Hematopoietic multipotent progenitor cell treated with erythropoietin and hydrocortisone succinate and interleukin-3 and kit ligand, for 15 days (in vitro differentiated cells): ENCODE measurements at places on chromosomes 3 and 15.

GRCh38 chr3:136069933-136070332 lies 104.4 kb downstream of the PPP2R3A start:
- no peak for DNase-seq

GRCh38 chr3:122782804-122783203 lies 10.8 kb downstream of the HSPBAP1 start:
- no peak for DNase-seq

- DNase-seq = no peak
Observed at GRCh38 chr3:72299321-72299802, 514.4 kb upstream of the PROK2 start.

DNA sequence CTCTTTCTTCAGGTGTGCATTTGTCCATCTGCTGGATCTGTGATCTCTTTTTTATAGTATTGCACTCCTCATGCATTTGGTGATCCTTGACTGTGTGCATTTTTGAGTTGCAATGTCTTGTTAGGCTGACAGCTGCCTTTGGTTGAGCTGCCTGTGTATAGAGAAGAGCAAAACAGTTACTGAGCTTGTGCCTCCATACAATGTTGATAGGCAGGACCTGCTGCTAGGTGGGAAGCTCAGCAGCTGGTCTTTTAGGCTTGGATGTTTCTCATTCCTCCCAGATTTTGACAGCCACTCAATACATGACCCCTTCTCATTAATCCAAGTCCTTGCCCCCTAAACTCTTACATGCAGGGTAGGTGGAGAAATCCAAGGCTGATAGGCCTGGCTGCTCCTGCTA lies 74.8 kb upstream of the PIAS1 start:
- no peak for DNase-seq

DNA sequence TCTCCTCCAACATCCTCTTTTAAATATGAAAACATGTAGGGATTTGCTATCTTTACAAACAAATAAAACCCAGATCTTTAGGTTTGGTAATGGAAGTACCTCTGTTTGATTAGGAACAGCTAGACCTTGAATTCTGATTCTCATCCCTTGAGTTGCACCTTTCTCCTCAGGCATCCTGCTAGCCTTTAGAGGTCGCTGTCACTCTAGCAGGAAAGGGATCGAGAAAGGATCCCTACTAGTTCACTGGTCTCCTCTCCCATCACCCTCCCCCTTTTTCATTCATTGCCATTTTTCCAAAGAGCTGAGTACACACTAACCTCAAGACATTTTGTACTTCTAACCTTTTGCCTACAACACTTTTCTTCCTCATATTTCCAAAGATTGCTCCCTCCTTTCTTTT lies 569.8 kb downstream of the RBMS3 start:
- DNase-seq = no peak

DNA sequence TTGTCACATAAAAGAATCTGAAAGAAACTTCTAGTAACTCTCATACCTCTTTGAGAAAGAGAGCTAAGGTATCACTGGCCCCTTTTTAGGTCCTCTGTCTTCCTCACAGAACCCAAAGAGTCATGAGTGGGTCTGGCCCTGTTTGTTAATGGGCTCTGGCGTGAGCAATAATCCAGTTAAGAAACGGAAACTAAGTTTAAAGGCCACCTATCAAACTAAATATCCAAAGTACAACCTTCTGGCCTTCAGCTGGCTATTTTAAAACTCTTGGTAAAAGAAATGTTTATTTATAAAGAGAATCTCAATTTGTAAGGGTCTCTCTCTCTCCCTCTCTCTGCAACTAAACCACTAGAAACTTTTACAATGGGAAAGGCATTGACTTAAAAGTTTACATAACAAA lies 71.0 kb upstream of the STRIT1 start:
- no peak for DNase-seq

DNA sequence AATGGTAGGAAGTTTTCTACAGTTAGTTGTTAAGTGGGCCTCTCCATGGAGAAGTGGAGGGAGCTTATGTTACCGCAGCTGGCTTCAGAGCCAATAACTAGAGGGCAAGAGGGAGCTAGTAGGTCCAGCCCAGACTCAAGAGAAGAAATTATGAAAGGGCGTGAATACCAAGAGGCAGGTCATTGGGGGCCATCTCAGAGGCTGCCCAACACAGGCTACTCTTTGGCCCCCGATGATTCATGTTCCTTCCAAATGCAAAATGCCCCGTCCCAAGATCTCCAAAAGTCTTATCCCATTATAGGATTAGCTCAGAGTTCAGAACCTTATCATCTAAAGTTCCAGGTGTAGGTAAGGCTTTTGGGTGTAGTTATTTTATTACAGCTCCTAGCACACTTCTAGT lies 94.5 kb downstream of the FNDC3B start:
- DNase-seq = no peak

GRCh38 chr3:18656410-18656809 lies 231.3 kb upstream of the SATB1 start:
- no peak for DNase-seq

- no peak for DNase-seq
Observed at GRCh38 chr15:73570355-73571032, 62.7 kb downstream of the NPTN start.

DNA sequence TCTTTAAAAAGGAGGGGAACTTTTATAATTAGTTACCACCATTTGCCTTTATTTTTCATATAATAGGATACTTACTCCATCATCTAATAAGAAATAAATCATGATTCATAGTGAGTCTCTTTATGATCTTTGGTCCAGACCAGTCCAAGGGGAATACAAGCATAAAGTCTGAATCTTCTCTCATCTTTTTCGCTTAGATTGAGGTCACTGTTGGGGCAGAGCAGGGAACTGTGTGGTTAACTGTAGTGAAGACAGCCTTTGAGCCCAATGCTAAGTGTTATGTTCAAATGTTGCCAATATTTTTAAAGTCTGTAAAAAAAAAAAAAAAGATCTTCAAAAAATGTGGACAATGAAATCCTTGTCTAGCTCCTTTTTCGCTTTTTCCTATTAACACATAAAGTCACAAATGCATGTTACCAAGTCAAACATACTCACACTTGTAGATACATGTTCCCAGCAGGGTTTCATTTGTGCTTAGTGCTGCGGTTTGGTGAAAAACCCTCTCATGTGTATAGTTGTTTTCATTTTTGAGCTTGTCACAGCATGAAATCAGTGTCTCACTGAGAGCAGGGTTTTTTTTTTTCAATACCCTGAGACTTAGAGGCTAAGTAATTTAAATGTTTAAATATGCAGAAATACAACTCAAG lies 72.1 kb downstream of the EPHA3 start:
- DNase-seq = no peak

DNA sequence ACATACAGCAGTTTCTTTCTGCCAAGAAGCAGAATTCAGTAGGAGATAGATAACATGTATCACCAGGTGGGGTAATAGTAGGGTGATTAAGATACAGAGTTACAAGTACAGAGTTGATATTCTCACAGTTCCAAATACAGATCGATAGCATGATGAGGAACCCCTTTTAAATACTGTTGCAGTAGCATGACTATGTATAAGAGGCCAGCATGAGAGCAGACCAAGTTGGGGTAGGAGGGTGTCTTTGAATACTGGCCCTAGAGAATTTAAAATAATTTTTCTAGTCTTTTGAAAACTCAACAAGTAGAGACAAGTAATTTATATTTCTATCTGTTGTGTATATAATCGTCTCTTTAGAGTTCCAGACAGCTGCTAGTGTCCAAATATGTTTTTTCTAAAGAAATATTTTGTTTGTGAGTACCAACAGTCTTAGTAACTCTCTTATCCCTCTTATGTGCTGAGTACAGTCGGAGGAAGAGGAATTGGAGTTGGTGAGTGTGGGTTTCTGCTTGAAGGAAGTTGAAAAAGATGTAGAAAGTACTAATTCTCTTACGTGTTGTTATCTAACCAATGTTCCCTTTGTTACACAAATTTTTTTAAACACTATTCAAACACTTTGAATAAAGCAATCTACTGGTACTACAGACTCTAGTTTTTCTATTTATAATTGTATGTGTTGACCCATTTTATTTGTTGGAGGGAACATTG lies 30.2 kb downstream of the LYSMD4 start:
- DNase-seq = no peak

DNA sequence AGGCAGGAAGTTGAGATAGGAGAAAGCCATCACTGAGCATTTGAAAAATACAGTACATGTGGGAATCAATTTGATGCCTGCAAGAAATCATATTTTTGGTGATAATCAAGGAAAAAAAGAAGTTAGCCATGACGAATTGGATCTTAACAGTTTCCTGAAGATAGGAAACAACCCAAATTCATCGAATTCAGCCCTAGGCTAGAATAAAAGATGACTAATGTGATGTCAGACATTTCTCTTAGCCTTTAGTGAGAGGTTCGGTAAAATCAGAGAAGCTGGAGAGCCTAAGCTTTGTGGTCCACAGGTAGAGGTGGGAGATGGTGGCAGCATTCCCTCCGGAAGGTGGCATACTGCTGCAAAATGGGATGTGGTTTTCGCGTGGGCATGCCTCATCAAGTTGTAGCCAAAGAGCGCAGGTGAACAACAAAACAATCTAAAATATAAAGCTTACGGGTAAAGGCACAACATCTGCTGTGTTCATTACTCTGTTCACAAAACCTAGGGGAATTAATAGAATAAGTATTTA lies 144.1 kb upstream of the ALCAM start:
- no peak for DNase-seq

DNA sequence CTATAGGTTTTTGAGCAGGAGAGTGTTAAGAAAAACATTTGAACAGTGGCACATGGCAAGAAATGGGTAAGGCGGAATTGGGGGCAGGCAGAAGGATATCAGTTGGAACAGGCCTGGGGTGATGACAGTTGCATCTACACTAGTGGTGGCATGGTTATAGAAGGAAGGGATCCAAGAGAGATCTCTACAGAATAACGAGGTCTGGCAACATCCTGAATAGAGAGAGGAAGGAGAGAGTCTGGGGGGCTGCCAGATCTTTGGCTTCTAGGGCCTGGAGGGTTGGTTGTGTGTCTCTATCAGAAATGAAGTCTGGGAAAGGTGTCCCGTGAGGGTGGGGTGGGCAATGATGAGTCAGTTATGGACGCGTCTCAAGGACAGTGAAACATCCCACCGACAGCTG lies 26.3 kb downstream of the FSTL1 start:
- no peak for DNase-seq

DNA sequence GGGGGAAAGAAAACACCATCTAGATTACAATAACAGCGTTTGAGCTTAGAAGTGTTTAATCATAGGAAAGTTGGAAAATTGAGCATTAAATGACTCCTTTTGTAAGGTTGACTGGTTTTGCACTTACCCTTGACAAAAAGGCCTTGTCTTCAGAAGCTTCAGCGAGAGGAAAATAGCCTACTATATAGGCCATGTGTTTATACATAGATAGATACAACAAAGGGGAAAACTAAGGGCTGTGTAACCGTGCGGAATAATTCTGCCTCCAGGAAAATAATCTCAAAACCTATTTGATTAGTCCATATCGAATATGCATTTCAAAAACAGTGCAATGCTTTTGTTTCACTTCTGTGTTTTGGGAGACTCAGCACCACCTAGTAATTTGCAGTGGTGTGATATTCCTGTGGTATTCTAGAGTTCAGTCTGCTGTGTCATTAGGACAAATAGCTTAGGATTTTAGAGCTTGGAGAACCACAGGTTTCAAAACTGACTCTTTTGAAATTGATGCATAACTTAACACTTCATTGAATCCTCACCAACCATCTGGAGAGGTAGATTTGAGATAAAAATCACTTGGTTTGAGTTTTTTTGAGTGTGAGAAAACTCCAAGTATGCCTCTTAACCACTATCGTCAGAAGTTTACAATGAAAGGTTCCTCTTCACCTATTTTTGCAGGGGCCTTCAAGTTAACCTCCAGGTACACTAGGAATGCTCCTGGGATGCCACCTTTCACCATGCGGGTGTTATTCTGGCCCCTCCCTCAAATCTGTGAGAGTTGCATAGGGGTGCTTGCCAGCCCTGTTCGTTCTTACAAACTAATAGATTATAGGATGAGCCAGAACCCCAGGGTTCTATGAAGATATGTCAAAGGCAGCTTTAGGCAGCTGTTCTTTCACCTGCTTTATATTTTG lies 1.9 kb downstream of the ARHGAP31 start:
- DNase-seq = no peak

GRCh38 chr15:51359981-51360380 lies 18.5 kb downstream of the GLDN start:
- no peak for DNase-seq

GRCh38 chr3:189222927-189223636 lies 51.3 kb downstream of the TPRG1 start:
- no peak for DNase-seq

- DNase-seq = no peak
Observed at GRCh38 chr3:87997298-87997697, 61.5 kb downstream of the CGGBP1 start.

- no peak for DNase-seq
Observed at GRCh38 chr3:138148503-138148902, 16.3 kb upstream of the A4GNT start.
